Activated CD4-positive, alpha-beta memory T cell treated with anti-CD3 and anti-CD28 coated beads, Interleukin-2, amount 10 ng/mL, durations not matched to agents 7 days and 5 days (primary cell): ENCODE measurements at places on chromosomes 7 and 10. TPM values are rescaled to one million over a fixed set of nuclear protein-coding genes. Genes with fewer than 3 reads are reported as not detected.

Gene MYPN
- total RNA-seq = not detected

- no peak for DNase-seq
These were observed 34.9 kb upstream of the STEAP1 start for GRCh38 chr7:90119178-90119971.

- DNase-seq = no peak
These were observed 151.3 kb upstream of the ADO start for GRCh38 chr10:62653254-62653653.

Gene PIK3AP1
- total RNA-seq = 5.7 TPM

Gene MACC1
- 0.20 TPM for total RNA-seq

- no peak for DNase-seq
These were observed 64.2 kb downstream of the CUL2 start for GRCh38 chr10:35025916-35026315.

Gene NHLRC2
- 29.9 TPM for total RNA-seq

DNA sequence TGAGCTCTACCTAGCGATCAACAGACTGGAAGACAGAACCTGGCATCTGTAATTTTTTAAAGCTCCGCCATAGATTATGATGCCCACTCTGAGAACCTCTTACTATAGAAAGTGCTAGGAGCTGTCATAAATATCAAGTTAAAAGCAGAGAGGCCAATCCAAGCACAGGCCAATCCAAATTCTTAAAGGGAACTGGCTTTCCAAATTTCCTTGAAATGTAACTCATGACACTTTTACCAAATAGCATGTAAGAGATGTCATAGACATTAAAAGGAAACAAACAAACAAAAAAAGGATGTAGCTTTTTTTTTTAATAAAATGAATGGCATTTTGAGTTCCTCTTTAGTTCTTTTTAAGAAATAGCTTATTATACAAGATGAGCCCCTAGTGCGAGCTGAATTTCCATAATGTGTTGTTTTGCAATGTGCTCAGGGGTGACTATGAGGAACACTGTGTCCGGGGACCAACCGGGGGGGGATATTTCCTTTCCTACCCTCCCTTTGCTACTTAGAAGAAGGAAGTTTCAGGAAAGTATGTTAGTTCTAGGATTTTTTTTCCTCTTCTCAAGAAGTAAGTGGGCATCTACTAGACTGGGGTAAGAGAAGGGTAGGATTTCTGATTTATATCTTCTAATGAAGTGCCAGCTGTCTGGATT is 23.7 kb upstream of the MRC1 start:
- DNase-seq = no peak

Gene PDE1C
- not detected for total RNA-seq

DNA sequence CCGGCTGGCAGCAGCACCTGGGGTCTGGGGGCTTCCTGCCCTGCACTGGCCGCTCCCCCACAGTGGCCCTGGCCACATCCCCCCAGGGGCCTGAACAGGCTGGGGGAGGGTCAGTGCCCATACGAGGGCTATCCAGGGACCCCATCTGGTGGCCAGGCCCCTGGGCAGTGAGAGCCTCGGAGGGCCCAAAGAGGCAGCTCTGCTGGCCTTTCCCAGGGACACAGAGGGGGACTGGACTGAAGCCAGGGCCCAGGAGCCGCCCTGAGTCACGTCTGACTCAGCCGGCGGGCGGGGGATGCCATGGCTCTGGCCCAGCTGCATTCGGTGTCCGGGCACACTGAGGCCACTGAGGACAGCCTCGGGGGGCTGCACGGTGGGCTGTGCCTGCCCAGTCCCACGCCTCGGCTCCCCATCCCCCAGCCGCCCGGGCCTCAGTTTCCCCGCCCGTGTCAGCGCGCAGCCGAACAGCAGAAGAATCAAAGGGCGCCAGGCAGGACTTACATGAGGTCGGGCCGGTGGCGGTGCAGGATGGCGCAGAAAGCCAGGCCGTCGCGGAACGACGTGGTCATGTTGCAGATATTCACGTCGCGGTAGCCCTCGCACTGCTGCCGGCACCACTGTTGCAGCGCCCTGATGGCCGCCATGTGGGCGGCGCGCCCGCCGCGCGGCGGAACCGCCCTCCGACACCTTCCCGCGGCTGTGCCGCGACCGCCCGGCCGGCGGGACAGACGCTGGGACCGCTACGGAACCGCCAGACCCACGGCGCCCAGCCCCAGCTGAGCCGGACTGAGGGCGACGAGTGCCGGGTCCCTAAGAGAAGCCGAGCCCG is at the start of gene MICALL2:
Gene MICALL2, minus strand, starts transcription at position 788 of the 829 bp plus-strand sequence. Its CDS starts 144 bp downstream, at position 644.
- DNase-seq = peak; percentile 27

GRCh38 chr7:151468217-151469018 is 28.5 kb upstream of the CRYGN start:
- DNase-seq = no peak

DNA sequence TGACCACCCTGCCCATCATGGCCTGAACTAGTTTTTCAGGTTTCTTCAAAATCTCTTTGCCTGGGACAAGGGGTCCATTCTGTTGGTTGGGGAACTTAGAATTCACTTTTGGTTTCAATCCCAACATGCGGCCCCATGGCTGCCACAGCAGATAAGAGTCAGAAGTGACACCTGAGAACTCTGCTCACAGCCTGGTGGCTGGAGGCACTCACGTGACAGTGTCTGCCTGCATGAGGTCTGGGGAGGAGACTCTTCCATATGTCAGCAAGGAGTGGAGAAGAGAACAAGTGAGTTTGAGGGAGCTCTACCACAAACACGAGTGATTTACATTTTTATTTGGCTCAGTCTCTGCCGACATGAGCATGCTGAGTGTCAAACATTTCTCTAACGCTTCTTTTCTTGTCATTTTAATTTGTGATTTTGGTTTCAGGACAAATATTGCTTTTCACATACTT is 370.4 kb downstream of the TNS3 start:
- DNase-seq = no peak

DNA sequence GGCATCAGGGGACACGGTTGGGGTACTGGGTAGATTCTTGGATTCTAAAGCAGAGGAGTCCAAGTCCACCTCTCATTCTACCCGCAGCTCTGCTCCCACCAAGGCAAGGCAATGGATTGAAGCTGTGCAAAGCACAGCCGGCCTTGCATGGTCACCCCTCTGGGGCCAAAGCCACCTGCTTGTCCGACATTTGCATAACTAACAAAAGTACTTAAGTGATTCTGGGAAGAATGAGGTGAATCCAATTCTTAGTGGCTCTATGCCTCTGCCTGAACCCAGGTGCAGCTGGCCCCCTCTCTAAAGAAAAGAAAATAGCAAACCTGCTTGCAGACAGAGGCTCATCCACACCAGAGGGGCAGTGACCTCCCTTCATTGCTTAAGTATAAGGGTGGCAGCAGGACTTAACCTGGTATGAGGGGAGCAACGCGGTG is 10.7 kb upstream of the COBL start:
- DNase-seq = no peak

Gene FOXP2
- total RNA-seq = not detected

DNA sequence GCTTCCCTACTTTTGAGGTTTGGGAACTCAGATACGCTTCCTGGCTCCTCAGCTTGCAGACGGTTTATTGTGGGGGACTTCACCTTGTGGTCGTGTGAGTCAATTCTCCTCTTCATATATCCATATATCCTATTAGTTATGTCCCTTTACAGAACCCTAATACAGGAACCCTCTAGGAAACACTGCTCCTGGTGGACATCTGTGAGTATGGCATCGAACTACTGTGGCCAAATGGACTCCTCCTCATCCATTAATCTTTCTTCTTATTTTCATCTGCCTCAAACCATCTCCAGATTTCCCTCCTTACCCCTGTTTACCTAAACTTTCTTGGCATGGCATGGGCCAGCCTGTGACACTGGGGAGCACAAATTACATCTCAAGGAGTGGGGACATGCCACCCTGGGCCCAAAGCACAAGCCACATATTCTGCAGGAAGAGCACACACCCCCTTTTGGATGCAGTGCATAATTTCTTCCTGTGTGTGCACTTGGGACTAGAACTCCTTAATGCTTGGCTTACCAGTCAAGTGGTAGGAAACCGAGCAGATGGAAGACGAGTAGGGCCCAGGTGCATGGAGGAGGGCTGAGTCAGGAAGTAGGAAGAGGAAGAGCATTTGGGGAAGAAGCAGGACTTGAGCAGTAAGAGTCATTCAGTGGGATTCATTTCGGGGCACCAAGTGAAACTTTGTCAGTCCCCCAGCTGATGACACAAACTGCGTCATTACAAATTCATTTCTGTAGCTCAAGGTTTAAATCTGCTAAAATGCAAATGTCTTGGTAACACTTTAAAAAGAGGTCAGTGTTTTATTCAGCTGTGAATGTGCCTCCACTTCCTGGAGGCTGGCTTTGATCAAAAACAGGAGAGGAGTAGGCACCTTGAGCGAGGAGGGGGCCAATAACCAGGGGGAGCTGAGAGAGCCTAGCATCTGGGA is 80.8 kb upstream of the PLXNA4 start:
- DNase-seq = no peak

- DNase-seq = no peak
These were observed 264.2 kb downstream of the MAD1L1 start for GRCh38 chr7:1968397-1969111.

Gene GRM3
- not detected for total RNA-seq

GRCh38 chr7:7159063-7159658 is 23.2 kb upstream of the C1GALT1 start:
- no peak for DNase-seq

DNA sequence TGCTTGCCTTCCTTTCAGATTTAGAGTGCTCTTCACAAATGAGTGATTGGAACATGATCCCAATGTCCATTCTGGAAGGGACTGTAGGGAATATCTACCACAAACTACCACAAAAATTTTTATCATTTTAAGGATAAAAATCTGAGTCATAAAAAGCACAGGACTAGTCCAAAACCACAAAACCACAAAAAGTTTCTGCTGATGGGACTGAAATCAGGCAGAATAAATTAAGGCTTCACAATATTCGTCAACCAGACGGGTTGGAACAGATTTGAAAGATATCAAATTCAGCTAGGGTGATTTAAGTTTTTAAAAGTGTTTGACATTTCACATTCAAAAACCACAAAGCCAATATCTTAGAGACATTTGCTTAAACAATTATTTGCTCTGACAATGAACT is 100.1 kb upstream of the PTN start:
- DNase-seq = no peak

DNA sequence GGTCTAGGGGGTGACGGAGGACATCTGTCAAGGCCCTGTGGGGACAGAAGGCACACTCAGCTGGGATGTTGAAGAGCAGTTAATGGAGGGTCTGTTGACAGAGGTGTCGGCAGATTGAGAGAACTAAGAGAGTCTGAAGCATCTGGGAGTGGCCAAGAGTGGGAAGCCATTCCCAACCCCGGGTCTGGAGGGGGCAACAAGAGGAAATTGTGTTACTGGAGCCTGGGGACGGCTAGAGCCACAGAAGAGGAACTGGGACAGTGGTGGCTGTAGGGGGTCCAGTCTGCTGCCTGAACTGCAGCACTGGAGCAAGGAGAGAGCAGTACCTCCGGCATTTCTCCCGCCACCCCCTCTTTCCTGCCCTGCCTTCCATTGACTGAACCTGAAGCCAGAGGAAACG is 136.6 kb downstream of the CHN2 start:
- DNase-seq = no peak

Gene ZNF467
- 0.25 TPM for total RNA-seq

DNA sequence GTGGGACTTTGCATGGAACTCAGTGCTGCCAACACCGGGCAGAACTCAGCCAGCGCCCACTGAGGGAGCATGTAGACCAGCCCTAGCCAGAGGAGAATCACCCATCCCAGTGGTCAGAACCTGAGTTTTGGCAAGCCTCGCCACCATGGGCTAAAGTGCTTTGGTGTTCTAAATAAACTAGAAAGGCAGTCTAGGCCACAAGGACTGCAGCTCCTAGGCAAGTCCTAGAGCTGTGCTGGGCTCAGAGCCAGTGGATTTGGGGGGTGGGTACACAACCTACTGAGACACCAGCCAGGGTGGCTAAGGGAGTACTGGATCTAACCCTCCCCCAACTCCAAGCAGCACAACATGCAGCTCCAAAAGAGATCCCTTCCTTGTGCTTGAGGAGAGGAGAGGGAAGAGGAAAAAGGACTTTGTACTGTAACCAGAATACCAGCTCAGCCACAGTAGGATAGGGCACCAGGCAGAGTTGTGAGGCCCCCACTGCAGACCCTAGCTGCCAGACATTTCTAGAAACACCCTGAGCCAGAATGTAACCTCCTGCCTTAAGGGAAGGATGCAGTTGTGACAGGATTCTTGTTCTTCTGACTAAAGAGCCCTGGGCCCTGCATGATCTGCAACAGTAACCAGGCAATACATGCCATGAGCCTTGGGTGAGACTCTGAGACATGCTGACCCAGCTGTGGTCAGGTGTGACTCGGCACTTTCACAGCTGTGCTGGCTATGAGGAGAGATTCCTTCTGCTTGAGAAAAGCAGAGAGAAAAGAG is 24.4 kb downstream of the GSDME start:
- no peak for DNase-seq

Gene FGF8
- not detected for total RNA-seq

DNA sequence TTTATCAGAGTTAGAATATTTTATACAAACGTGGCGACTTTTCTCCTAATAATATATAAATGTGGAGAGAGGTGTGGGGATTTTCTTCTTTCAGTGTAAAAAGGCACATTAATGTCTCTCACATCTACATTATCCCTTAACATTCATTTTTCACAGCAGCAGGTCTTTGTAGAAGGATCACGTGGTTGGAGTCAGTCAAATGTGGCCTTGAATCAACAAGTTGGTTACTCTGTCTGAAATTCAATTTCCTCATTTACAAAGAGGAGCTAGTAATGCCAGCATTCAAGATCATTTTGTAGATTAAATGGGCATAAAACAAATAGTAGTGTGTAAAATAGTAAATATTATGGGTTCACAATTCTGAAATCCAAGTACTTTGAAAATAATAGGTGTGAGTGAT is 183.1 kb upstream of the SEMA3E start:
- no peak for DNase-seq

Gene HOXA11
- total RNA-seq = not detected

- DNase-seq = peak; percentile 87
These were observed 37.6 kb upstream of the SVOPL start for GRCh38 chr7:138738551-138739335.

- DNase-seq = no peak
These were observed 37.8 kb downstream of the CLRN3 start for GRCh38 chr10:127854769-127855590.

DNA sequence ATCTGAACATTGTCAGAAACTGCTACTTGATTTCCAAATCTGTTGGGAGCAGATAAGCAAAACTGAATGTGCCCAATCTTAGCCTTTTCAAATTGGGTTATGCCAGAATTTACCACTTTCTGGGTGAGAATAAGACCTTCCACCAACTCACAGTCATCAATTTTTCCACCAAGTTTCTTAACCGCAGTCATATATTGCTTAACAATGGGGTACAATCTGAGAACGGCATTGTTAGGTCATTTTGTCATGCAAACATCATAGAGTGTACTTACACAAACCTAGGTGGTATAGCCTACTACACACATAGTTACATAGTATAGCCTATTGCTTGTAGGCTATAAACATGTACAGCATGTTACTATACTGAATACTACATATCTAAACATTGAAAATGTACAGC is 16.0 kb downstream of the MRPS33 start:
- no peak for DNase-seq
